ENCODE measurements at places on chromosomes 4 and X.

DNA sequence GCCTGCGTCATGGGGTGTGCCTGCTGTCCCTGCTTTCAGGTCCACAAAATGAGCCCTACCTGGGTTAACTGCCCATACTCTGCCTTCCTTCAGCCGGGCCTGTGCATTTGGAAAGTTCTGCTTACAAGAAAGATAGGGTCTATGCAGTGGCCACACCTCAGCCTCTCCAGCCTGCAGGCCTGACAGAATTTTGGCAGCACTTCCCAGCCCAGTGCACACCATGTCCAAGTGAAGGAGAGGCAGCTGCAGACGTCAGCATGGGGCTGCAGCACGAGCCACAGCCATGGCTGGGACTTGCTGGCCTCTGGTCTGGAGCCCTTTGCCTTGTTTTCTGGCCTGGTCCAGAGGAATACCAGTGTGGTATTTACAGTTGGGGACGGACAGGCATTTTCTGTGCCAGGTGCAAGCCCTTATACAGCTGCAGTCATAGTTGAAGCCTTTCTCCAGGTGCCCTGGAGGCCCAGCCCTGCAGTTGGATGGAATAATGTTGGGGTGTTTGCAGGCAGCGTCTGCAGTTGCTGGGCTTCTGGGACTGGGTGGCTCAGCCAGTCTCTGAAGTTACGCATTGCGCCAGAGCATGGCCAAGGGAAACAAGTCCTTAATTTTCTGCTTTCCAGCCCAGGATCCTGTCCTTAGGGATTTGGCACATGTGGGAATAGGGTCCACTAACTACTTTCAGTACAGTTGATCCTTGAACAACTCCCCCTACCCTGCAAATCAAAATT is 26.2 kb downstream of the JADE1 start:
- no peak for DNase-seq

GRCh38 chr4:176198316-176198903 is 3.0 kb upstream of the SPATA4 start:
- no peak for DNase-seq

- no peak for DNase-seq
Measured at GRCh38 chr4:1567808-1568581, 116.1 kb downstream of the FAM53A start.

GRCh38 chr4:129429581-129430320 is 333.8 kb downstream of the C4orf33 start:
- no peak for DNase-seq

DNA sequence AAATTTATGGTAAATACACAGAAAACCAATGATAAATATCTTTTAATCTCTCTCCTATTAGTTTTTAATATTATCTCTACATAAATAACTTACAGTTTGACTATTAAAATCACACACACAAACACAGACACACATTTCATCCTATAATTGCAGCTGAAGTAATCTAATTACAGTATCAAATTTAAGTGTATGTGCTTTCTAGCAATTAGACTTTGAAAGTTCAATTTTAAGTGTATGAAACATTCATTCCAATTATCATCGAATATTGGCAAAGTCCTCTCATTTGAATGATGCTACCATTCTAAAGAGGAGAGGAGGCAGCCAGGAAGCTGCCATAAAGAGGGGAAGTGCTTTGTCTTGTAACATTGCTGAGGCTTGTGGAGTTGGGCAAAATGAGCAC is 221.2 kb upstream of the PABPC4L start:
- DNase-seq, result no peak

All from fibroblast of skin of abdomen (primary cell).